Upper lobe of right lung (tissue), 1 donor: ENCODE measurements at places on chromosomes 12 and 14. TPM values are rescaled to one million over a fixed set of nuclear protein-coding genes. Genes with fewer than 3 reads are reported as not detected.

The FGF23 gene
- not detected for total RNA-seq

The HIGD1C gene
- not detected for total RNA-seq

- no peak overlapping the region for H3K27ac ChIP-seq
- no peak for DNase-seq
- no peak overlapping the region for H3K4me3 ChIP-seq
- H3K27me3 ChIP-seq, result no peaks in the 10 kb centered on the region
Measured at GRCh38 chr12:59672273-59672672, 76.4 kb downstream of the SLC16A7 start.

DNA sequence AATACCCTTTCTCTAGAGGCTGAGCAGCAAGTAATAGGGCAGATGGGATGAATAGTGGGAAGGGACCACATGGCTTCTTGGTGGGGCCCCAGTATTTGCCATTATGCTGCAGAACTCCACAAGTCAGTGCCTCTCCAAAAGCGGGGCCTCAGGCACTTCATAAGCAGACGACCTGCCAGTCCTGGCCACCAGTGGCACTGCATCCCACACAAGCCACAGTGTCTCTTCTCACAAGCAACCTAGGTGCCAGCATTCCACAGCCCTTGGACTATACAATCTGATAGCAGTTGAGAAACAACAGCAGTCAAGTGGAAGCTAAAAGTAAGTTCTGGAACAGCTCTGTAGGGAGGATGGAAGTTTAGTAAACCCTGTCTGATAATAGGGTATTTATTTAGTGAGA lies 4.2 kb upstream of the SLC8A3 start:
- no peak overlapping the region for H3K27ac ChIP-seq
- no peak overlapping the region for H3K4me3 ChIP-seq
- peaks cover 8% of the 10 kb centered on the region for H3K4me1 ChIP-seq
- no peak for DNase-seq
- no peaks in the 10 kb centered on the region for H3K36me3 ChIP-seq
- H3K27me3 ChIP-seq, result peaks cover 47% of the 10 kb centered on the region

GRCh38 chr14:76294876-76295275 lies 81.1 kb upstream of the ESRRB start:
- no peak overlapping the region for H3K4me3 ChIP-seq
- H3K27ac ChIP-seq, result no peak overlapping the region
- H3K4me1 ChIP-seq, result no peaks in the 10 kb centered on the region
- no peaks in the 10 kb centered on the region for H3K27me3 ChIP-seq

DNA sequence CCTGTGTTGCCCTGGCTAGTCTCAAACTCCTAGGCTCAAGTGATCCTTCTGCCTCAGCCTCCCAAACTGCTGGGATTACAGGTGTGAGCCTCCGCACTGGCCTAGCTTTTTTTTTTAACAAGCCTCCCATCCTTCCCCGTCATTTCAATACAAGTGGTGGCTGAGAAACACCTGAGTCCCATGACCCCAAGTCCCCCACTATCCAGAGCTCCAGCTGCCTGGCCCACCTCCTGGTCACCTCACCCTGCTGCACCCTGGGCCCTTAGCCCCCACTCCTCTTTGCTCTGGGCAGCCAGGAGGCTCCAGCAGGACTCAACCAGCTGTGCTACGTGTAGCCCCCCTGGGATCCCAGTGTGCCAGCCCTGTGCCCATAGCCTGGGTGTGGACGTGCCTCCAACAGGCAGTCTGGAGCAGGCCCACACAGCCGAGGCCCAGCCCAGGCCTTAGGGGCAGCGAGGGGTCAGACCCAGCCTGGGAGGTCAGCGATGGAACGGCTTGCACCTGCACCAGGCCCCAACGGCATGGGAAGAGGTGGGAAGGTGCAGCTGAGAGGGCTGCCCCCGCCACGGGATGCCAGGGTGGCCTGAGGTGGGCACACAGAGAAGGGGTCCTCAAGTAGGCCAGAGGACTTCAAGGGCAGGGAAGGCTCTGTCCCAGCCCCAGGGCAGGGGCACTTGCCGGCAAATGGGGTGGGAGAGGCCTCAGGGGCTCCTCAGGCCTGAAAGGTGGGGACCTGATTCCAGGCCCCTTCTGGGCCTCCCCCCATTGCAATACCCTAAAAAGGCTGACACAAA lies 6.5 kb downstream of the AHNAK2 start:
- DNase-seq, result no peak
- peaks cover 81% of the 10 kb centered on the region for H3K4me1 ChIP-seq
- H3K4me3 ChIP-seq, result no peak overlapping the region
- peak overlapping the region; percentile 91 for H3K27ac ChIP-seq
